ENCODE measurements at places on chromosomes 11 and 22. TPM values are rescaled to one million over a fixed set of nuclear protein-coding genes. Genes with fewer than 3 reads are reported as not detected.

KRTAP5-10 gene
- not detected for total RNA-seq

NRXN2 gene
- total RNA-seq: 4.9 TPM

GRAMD1B gene
- total RNA-seq: 24.0 TPM

INS gene
- not detected for total RNA-seq

CCDC15 gene
- 0.07 TPM for total RNA-seq

OR52H1 gene
- not detected for total RNA-seq

FAM181B gene
- total RNA-seq: 0.07 TPM

POLR3H gene
- total RNA-seq: 18.4 TPM

DNA sequence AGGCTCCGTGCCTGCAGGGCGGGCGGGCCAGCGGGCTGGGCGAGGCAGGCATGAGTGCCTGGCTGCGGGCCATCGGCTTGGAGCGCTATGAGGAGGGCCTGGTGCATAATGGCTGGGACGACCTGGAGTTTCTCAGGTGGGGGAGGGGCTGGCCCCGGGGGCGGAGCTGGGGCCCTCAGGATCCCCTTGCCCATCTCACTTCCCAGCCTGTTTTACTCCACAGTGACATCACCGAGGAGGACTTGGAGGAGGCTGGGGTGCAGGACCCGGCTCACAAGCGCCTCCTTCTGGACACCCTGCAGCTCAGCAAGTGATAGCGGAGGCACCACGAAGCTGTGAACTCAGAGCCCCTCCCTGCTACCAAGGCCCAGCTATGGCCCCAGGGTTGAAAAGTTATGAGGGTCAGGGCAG, 5.9 kb downstream of the PHOX2A start:
- peak; percentile 78 for DNase-seq

DNA sequence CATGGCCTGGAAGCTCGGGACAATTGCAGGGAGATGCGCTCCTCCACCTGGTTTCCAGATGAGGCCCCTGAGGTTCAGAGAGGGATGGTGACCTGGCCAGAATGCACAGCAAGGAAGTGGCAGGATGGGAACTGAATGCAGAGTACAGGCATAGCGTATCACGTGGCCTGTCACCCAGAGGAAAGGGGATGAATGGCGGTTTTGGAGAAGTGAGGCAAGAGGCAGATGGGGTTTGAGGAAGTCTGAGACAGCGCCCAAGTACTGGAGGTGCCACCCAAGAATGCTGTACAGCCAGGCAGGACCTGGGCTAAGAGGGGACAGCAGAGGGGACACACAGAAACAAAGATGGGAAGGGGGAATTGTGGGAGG, 4.9 kb downstream of the RAB3IL1 start:
- no peak for DNase-seq

- peak; percentile 51 for DNase-seq
These were observed 51.0 kb downstream of the MYO7A start for GRCh38 chr11:77179048-77179447.

GRCh38 chr11:1330473-1330872, 21.0 kb upstream of the TOLLIP start:
- no peak for DNase-seq

GRCh38 chr11:85779956-85780640, 30.8 kb downstream of the SYTL2 start:
- DNase-seq: no peak

- no peak for DNase-seq
These were observed 2.0 kb downstream of the MOGAT2 start for GRCh38 chr11:75719340-75720239.

GRCh38 chr11:16925561-16926065, 88.6 kb downstream of the PLEKHA7 start:
- peak; percentile 64 for DNase-seq

DNA sequence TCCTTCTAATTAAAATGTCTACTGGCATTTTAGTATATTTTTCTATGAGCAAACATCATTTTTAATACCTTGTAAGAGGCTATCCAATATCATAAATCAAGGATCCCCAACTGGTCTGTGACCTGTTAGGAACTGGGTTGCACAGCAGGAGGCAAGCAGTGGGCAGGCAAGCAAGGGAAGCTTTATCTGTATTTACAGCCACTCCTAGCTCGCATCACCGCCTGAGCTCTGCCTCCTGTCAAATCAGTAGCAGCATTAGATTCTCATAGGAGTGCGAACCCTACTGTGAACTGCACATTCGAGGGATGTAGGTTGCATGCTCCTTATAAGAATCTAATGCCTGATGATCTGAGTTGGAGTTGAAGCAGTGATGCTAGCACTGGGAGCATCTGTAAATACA, 70.2 kb upstream of the CREB3L1 start:
- no peak for DNase-seq

- DNase-seq: peak; percentile 92
These were observed 1.3 kb upstream of the ESAM start for GRCh38 chr11:124763156-124763947.

- no peak for DNase-seq
These were observed 324.2 kb downstream of the TMEM135 start for GRCh38 chr11:87361891-87362290.

DNA sequence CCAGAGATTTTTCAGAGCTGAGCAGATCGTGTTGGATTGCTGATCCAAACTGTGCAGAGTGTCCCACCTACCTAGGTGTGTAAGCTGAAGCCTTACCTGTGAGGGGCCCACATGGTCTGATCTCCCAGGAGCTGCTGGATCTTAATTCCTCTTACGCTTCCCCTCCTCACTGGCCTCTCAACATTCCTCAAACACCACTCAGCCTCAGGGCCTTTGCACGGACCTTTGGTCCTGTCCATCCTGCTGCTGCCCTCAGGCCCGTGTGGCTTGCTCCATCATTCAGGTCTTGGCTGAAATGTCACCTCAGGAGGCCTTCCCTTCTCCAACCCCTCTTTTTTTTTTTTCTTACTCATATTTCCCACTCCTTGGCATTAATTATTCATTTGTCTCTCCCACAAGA, 21.1 kb upstream of the RAB1B start:
- no peak for DNase-seq

- DNase-seq: no peak
These were observed 103.3 kb downstream of the PDE3B start for GRCh38 chr11:14746857-14747395.

GRCh38 chr11:121199516-121199915, 93.1 kb upstream of the SC5D start:
- no peak for DNase-seq

DNA sequence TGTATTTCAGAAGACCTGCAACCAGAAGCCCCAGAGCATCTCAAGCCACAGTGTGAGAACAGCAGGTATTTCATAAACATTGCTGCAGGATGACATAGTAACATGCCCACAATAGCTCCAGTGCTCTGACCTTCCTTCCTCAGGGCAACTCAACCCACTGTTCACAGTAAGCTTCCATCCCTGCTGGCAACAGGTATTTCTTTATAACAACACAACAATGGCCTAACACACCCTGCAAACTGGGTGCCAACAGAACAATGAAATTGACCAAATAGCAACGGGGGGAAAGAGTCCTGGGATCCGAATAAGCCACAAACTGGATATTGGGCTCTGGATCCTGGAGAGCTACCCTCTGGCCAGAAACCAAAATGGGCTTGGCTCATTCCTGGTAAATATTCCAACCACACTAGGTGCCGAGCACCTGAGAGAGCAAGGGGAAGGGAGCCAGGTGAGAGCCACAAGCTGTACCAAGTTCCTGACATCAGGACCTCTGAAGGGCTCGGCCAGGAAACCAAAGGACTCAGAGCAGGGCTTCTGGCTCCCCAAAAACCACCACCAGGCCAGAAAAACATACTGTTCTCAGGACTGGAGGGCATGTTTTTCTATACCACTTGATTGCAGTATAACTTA, 99.5 kb downstream of the MICAL3 start:
- DNase-seq: no peak

DNA sequence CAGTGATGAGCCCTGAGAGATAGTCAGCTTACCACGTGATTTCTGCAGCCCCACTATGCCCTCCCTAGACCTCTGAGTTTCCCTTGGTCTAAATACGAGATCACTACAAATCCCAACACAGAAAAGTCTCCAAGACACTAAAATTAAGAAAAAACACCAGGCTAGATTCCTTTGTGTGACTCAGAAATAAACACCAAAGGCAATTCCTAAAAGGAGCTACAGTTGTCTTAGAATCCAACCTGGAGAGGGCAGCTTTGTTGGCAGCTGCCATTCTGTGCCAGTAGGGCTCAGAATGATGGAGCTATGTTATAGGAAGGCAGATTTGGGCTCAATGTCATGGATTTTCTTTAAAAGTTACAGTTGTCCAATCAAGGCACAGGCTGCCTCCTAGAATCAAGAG, 37.1 kb upstream of the HMGXB4 start:
- DNase-seq: no peak

DNA sequence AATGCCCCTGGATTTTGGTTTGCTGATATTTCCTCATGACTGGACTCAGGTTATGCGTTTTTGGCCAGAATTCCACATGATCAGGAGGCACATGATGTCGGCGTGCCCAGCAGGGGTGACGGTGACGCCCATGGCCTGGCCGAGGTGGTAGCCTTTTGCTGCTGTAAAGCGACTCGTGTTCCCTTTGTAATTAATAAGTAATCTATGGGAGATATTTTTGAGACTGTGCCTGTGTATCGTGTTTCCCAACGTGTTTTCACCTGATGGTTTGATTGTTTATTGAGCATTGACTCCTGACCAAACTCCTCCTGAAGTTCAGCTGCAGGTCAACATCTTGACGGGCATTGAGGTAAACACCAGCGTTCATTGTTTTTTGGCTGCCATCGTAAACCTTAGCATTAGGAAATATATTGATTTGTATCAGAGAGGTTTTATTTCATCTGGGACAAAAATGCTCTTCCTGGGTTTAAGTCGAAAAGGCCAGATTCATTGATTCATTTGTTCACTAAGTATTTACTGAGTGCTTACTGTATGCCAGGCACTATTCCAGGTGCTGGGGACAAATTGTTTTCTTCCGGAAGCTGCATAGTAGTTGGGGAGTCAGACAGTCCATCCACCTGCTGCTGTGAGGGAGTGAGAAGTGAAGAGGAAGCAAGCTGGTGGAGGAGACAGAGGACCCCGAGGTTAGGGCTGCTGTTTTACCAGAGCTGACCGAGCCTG, 23.6 kb downstream of the DCPS start:
- DNase-seq: no peak

DNA sequence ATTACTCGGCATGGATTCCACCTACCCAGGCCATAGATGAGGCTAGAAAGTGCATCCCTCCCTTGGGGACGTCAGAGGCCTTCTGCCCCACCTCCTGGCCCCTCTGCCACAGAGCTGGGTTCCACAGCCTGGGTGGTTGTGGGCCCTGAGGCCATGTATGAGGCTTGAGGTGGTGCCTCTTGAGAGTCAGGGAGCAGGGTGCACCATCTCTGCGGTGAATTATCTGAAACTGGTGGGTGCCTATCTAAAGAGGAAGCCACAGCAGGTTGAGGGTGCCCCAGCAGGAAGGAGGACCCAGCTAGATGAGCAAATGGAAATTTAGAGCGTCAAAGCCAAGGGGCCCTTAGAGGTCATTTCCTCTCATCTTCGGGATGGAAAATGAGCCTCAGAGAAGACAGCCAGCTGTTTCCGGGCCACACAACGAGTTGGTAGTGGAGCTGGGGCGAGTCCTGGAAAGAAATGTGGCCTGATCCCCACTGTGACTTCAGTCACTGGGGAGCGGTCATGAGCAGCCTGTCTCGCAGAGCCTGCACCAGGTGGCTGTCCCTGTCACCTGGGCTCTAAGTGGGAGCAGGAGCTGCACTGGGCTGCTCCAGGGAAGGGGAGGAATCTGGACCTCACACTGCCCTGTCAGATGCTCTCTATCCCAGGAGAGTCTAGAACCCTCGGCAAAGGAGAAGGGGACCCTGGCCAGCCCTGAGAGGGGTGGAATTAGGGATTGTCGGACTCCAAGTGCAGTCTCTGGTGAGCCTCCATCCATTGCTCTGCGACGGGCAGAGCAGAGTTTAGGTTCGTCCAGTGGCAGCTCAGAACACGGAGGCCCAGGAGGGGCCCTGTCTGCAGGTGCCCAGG, 7.3 kb downstream of the ADORA2A start:
- DNase-seq: no peak

DNA sequence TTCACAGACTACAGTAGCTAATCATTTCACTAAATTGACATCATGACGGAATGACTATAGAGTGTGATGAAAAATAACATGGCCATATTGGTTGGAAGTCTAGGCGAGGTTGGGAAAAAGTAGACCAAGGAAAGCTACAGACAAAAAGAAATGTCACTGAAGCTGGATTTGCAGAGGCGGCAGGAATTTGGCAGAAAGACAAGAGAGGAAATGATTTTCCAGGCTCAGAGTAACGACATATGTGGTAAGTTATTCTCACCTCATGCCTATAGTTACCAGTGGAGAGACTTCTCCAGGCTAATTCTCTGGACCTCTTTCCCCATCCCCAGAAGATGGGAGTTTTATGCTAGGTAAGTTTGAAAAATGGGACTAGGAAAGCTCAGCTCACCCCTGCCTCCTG, 1005.8 kb upstream of the CCDC90B start:
- no peak for DNase-seq

DNA sequence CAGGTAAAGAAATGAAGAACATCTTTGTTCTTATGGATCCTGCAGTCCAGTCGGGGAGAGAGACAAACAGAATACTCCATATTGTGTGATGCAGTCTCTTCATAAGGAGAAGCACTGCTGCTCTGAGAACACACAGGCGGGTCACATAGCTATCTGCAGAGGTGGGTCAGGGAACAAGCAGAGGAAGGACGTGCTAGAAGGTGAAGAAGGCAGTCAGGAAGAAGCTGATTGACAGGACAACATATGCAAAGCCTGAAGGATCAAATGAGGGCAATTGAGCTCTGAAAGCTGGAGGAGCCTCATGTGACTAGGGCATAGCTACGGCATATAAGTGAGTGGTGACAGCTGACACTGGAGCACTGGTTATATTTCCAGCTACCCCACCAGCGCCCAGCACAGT, 122.5 kb downstream of the OPCML start:
- DNase-seq: no peak

- no peak for DNase-seq
These were observed 252.0 kb downstream of the CTTN start for GRCh38 chr11:70650075-70650909.

GRCh38 chr22:37500745-37501609, 14.8 kb upstream of the MFNG start:
- peak; percentile 32 for DNase-seq

DNA sequence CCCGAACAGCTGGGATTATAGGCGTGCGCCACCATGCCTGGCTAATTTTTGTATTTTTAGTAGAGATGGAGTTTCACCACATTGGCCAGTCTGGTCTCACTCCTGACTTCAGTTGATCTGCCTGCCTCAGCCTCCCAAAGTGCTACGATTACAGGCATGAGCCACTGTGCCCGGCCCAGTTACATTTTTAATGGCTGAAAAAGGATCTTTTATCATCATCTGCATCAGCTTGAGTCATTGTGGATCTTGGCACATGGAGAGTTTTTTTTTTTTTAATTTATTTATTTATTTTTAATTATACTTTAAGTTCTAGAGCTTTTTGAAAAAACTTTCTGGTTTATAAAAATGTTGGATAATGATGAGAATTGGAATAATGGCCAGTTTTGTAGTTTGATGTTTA, 8.6 kb downstream of the IGHMBP2 start:
- DNase-seq: no peak

- no peak for DNase-seq
These were observed 38.4 kb upstream of the CWF19L2 start for GRCh38 chr11:107496011-107496410.

Measured in psoas muscle (tissue), 8 donors.